ENCODE measurements at places on chromosomes 7 and 10. TPM values are rescaled to one million over a fixed set of nuclear protein-coding genes. Genes with fewer than 3 reads are reported as not detected.

Gene TMEM236
- polyA plus RNA-seq: 0.50 TPM

Gene UCN3
- polyA plus RNA-seq: 0.40 TPM

DNA sequence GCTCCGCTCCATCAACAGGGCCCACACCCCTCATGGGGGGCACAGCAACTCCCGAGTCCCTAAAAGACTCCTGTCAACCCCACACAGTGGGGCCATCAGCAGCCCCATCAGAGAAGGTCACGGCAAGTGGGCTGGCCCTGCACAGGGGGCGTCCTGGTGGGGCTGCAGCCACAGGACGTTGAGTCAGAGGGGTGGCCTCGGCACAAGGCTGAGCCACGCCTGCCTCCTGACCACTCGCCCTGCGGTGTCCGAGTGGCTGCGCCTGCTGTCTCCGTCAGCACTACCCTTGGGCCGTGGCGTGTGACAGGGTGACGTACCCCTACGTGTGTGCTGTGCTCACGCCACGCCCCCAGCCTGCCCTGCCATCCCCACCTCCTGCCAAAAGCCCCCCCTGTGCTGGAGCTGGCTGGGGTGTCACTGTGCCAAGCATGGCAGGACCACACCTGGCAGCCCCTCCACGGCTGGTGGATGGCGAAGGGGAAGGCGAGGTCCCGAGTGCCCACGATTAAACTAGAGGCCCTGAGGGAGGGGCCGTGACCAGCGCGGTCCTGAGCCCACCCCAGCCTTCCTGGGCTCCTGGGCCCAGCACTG is 26.0 kb upstream of the NKX6-2 start:
- no peak for DNase-seq

DNA sequence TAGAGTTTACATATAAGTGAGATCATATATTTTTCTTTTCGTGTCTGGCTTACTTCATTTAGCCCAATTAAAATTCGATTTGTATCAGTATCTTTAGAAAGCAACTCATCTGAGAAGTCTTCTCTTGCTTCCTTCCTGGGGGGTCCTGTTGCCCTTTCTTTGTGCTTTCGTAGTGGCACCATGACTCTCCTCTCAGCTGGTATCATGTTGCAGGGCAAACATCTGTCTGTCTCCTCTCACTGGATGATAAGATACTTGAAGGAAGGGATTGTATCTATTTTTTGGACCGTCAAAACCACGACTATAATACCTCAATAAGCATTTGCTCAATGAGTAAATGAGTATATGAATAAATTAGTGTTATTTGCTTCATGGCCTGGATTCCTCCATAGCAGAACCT is 382.5 kb upstream of the SORCS1 start:
- DNase-seq: no peak
